ENCODE measurements at places on chromosomes 6 and 20.

DNA sequence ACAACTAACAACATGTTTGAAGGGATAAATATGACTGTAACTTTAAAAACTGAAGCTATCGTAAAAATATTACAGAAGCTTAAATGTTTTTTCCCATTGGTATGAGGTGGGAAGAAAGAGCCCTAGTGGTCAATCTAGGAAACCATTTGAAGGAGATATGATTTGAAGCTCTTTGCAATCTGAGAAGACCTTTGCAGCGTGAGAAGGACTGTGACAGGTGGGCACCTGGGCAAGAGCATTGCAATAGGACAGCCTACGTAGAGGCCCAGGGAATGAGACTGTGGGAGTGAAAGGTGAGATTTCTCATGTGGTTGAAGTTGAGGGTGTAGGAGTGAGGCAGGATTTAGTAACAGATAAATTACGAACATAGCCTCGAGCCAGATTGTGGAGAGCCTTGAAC lies 108.0 kb upstream of the PDE7B start:
- DNase-seq = peak; percentile 5

DNA sequence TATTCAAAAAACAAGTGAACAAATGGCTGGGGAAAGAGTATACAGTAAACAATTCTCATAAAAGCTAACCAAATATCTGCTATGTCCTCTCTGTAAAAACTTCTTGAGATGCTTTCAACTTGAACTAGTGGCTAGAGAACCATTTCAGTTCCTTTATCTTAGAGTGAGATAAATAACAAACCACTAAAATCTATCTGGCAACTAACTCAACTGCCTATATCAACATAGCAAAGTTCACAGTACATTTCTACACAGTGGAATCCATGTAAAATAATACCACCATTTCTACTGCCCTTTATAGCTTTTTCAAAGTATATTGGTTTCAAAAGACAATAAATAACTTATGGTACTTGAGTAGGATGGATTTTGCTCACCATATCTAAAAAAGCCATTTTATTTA lies 95.1 kb downstream of the MMS22L start:
- no peak for DNase-seq

- peak; percentile 58 for DNase-seq
These were observed 277.7 kb downstream of the ADGB start for GRCh38 chr6:146876271-146877151.

- no peak for DNase-seq
These were observed 109.8 kb upstream of the GLP1R start for GRCh38 chr6:38938741-38939140.

- peak; percentile 20 for DNase-seq
These were observed 87.9 kb upstream of the CDYL start for GRCh38 chr6:4687989-4688947.

DNA sequence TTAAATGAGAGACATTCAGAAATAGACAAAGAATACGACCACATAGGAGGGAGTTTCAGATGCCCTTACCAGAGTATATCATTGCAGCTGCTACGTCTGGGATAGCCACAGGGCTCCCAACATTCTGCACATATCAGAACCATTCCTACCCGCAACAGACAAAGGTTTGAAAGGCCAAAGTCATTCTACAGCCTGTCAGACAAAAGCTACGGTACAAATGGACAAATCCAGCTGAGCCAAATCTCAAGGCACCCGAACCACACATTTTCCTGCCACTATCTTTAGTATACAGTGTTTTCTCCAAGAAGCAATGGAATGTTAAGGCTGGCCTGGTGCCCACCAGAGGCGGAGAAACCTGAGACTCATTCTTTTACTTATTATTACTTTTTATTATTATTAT lies 30.5 kb upstream of the LYRM2 start:
- DNase-seq = no peak

GRCh38 chr6:140636908-140637402 lies 1262.5 kb upstream of the CITED2 start:
- peak; percentile 94 for DNase-seq

DNA sequence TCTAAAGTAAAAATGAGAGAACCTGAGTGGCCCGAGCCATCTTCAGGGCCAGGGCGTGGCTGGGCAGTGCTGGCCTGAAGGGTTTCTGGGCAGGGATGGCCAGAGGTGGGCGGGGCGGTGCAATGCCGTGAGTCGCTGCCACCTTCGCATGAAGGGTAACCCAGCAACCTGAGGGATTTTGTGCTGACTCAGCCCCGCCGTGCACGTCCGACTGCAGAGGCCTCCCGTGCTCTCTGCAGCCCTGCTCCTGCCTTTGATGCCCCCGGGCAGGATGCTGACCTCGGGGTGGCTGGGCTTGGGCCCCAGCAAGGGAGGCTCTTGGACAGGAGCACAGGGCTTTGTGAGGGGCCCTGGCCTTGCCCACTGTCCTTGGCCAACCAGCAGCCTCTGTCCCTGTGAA lies 81.7 kb upstream of the GATA5 start:
- DNase-seq = no peak

DNA sequence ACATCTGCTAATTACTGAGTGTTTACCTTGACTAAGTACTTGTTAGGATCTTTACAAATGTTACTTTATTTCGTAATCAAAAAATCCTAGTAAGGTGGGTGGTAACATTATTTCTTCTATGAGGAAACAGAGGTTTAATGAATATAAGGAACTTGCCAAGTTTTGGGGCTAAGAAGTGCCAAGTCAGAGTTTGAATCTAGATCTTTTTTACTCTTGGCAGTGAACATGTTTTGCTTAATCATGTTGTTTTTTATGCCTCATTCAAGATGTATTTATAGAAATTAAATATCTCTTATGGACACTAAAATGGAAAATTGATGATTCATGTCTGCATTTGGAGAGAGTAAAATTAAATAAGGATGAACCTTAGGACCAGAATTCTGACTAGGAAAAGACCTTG lies 393.7 kb downstream of the UTRN start:
- no peak for DNase-seq

- no peak for DNase-seq
These were observed 33.2 kb upstream of the ANKRD60 start for GRCh38 chr20:58261660-58262059.

DNA sequence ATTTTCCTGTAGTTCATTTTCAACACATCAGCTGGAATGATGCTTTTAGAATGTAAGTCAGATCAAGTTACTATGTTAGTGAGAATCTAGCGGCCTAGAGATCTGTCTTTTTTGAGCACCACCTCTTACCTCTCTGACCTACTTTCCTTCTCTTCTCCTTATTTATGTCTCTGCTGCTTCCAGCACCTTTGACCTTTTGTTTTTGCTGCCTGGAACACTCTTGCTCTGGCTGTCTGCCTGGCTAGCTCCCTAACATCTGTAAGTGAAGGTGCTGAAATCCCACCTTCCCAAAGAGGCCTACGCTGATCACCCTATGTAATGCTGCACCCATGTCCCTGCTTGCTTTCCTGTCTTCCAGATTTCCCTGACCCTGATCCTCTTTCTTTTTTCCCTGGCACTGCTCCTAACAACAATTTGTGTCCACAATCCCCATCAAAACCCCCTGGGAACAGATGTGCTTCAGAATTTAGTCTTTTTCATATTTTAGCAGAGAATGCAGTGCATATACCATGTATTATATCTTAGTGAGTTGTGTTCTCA lies 87.8 kb downstream of the RFPL4B start:
- no peak for DNase-seq

GRCh38 chr20:14775778-14776177 lies 438.4 kb upstream of the FLRT3 start:
- peak; percentile 62 for DNase-seq

DNA sequence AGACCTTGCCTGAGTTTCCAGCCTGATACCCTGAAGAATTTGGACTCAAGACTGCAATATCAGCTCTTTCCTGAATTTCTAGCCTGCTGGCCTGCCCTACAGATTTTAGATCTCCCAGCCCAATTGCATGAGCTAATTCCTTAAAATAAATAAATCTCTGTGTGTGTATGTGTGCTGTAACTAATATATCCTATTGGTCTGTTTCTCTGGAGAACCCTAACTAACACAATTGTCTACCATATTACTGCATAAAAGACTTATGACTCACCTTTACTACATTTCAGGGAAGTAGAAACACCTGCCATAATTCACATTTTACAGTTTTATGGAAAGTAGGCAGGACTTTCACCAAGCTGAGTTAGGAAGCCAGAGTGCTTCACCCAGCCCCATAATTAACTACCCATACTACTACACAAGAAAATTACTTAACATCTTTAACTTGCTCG lies 90.7 kb upstream of the BEND6 start:
- peak; percentile 77 for DNase-seq

GRCh38 chr20:4802023-4802422 lies 80.3 kb downstream of the PRND start:
- no peak for DNase-seq

All from NCI-H69 (cell line).